NCI-H1105 (cell line): ENCODE measurements at places on chromosomes 5 and 9.

- DNase-seq = peak; percentile 27
These were observed 6.3 kb upstream of the MED7 start for GRCh38 chr5:157148734-157149615.

GRCh38 chr5:74321326-74321725 is 319.2 kb downstream of the ENC1 start:
- DNase-seq = no peak

DNA sequence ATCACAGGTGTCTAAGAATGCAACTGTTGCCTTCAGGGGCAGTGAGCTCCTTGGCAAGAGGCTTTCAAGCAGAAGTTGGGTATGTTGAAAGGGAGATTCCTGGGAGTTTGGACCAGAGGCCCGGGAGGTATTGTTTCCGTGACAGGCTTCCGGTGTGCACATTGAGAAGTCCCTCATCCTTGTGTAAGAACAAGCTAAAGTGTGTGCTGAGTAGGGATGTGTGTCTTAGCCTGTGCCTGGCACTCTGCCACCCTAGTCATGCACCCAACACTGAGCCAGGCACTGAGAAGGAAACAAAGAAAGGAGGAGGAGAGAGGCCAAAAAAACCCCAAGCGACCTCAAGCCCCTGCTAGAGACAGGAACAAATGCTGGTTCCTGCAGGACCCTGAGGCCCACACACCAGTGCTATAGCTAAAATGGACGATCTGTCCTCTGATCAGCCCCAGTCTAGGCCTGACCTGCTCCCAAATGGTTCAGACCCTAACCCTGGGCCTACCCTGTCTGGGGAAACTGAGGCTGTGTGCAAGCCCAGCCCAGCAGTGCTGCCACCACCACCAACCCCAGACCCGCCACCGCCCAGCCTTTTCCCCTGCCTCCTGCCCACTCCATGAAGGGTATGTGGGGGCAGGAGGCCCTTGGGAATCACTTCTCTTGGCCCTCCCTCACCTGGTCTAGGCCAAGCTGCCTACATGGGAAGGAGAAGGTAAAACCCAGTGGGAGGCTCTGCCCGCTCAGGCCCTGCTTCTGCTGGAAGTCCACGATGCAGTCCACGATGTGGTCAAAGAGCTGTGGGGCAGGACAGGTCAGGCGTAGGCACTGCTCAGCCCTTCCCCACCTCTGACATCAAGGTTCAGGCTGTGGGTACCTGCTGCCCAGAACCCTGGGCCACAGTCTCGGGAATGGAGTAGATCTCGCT is 12.6 kb downstream of the HK3 start:
- no peak for DNase-seq

GRCh38 chr5:4880304-4880741 is 259.8 kb upstream of the ADAMTS16 start:
- no peak for DNase-seq

- DNase-seq = no peak
These were observed 12.6 kb downstream of the PDE6A start for GRCh38 chr5:149931992-149932436.

DNA sequence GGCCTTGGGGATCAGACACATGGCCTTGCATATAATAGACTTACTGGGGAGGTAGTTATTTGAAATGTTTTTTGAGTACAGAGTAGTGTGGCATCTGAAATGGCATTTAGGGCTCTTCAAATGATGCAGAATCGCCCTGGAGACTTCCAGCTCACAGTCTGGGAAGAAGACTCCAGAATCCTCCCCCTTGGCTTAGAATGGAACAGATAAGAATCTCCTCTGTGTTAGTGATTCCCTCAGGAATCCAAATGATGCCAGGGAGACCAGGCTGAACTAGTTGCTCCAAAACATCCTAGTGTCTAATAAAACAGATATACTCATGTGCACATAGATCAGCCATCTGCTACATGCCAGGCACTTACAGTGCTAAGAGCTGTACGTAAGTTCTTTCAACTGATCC is 38.6 kb upstream of the SMC5 start:
- no peak for DNase-seq

DNA sequence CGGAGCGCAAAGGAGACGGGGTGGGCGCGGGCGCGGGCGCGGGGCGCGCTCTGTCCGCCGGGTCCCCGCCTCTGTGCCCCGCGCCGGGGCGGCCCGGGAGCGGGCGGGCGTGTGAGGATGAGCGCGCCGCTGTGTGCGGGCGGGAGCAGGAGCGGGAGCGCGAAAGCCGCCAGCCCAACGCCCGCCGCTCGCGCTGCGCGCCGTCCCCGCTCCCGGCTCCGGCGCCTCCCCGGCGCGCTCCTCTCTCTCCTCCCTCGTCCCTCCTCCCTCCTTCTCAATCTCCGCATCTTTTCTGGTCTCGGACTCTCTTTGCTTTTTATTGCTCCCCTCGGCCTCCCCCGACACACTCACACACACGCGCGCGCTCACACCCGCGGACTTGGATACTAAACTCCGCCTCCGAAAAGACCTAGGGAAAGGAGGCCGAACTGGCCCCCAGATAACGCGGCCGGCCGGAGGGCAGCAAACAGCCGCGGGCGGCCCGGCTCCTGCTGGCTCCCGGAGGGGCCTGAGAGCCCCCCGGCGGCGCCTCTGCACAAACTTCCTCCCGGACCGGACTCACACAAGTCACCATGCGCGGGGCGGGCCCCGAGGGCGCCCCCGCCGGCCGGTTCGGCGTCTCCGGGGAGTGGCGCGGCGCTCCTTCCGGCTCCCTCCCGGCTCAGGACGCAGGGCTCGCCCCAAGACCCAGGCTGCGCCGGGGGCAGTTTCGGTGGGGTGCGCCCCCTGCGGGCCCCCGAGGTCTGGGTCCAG is at the start of gene FIBCD1:
FIBCD1 (minus strand) TSS at position 596 of the 753 bp plus-strand sequence. CDS start 640 bp downstream, outside the sequence.
- DNase-seq = no peak

GRCh38 chr5:31901807-31902530 is 263.0 kb downstream of the PDZD2 start:
- DNase-seq = no peak

GRCh38 chr5:115070737-115071136 is 99.0 kb downstream of the TRIM36 start:
- DNase-seq = no peak

GRCh38 chr9:89433826-89434225 is 64.1 kb downstream of the SEMA4D start:
- no peak for DNase-seq

- peak; percentile 12 for DNase-seq
These were observed 63.4 kb upstream of the RNU6ATAC start for GRCh38 chr9:134227451-134228411.

GRCh38 chr5:166781737-166782136 is 1509.7 kb upstream of the WWC1 start:
- no peak for DNase-seq

GRCh38 chr5:40877371-40877988 is 31.8 kb upstream of the C7 start:
- DNase-seq = no peak

DNA sequence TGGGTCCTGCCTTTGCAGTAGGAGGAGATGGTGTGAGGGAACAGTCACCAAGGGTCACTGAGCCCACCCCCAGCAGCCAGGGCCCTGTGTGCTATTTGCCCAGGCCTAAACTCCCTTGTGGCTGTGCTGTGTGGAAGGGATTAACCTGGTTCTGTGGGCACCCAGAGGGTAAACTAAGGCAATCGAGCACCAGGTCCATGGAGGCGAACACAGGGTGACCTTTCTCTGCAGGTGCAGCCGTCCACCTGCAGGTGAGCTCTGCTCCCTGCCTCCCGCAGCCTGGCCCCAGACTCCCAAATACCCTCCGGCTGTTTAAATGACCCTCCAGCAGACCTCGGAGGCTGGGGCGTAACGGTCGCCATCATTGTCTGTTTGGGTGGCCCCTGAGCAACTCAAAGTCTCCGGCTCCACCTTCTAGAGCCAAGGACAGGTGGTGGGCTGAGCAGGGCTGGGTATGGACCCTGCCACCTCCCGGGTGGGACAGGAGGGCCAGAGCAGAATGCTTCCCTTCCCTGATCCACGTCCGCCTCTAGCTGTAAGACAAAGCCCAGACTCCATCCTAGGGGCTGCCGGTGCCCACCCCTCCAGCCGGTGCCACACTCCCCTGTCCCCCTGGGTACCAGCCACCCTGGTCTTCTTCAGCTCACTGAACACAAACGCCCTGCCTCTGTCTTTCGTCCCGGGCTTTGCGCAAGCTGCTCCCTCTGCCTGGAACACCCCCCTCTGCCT is 34.1 kb upstream of the FIBCD1 start:
- no peak for DNase-seq

DNA sequence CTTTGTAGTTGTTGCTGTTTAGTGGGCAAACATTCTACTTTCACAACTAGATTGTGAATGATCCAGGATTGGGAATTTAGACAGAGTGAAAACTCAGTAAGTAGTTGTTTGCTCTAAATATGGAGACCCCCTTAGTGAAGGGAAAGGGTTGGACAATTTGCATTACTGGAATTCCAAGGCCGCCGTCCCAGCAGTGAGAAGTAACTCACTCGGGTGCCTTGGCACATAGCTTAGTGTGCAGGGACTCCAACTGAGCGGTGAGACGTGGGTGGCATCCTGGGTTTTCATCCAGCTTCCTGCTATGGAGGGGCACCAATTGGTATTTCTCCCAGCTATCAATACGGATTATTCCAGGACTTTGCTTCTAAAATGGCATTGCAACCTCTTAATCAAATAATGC is 69.7 kb upstream of the FCN1 start:
- no peak for DNase-seq

- no peak for DNase-seq
These were observed 125.9 kb downstream of the SYK start for GRCh38 chr9:90927496-90927895.

DNA sequence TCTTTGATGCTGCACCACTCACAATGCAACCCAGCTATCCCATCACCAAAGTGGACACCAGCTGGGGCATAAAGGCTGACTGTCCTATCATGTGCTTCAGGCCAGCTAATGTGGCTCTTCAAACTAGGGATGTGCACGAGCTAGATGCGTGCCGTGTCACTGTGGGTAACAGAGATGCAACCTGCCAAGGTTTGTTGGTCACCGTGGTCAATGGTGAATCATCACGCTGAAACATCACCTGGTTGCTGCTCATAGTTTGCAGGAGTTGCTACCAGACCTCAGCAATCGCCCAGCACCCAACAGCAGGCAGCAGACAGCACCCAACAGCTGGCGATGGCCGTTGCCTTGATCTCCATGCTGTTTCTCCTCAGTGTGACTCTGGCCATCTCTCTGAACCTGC is 2.1 kb upstream of the PCDHGA1 start:
- DNase-seq = no peak

GRCh38 chr9:83342006-83342405 is 196.2 kb downstream of the FRMD3 start:
- DNase-seq = no peak

DNA sequence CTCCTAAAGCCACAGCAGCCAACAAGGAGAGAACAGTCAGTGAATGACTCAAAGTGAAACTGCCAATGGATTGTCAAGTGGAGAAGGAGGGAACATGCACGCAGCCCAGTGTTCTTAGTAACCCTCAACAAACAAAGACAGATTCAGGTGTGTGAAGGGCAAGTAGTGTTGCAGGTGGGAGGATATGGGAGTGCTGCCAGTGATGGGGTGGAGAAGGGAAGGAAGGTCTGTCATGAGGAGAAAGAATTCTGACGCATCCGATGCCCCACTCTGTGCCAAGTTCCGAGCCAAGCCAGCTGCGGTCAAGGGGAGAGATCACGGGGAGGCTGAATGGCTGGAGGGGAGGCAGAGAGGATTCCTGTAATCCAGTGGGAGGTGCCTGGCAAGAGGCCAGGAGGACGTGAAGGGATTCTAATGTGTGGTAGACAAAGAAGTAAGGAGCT is 56.5 kb downstream of the CAST start:
- no peak for DNase-seq

- DNase-seq = no peak
These were observed 112.3 kb upstream of the CXCL14 start for GRCh38 chr5:135691044-135691443.
